Hematopoietic multipotent progenitor cell treated with erythropoietin and hydrocortisone succinate and interleukin-3 and kit ligand, for 6 days (in vitro differentiated cells): ENCODE measurements at places on chromosomes 5 and 9.
A peak's percentile ranks its signal among the peaks of the same experiment; 100 is the strongest.

DNA sequence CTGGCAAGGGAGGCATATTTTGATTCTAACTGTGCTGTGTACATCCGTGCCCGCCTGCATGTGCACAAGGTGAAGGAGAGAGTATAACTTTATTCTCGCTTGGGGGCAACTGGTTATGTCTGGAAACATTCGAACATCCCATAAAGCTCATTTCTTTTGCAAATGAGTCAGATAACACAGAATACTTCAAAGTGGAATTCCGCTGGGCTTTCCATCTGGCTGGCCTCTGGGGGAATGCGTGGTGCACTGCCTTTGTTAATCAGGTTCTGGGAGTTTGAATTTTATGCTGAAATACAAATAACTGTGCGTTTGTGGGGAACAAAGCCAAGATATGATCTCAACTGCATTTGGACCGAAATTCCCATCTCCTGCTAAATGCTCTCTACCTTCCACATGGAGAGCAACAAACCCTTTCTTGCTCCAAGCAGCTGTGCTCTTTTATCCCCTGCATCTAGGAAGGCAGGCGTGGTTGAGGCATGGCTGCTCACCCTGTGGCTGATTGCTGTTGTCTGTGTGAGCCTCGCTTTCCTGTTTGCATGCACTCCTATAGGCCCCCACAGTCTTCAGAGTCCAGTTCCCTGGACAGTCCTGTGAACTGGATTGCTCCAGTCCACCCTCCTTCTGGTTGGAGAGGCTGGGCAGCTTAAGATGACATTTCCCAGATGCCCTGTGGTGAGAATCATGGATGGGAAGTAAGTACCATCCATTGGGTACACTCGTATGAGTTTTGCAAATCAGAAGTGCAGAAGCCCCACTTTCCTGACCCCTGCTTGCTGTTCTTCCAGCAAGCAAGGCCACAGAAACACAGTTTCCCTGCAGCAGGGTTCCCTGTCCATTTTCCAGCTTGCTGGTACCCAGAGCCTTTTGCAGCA is 82.9 kb upstream of the ALDH1B1 start:
- DNase-seq: no peak

GRCh38 chr9:108579757-108580439 is 275.9 kb downstream of the ACTL7B start:
- peak; percentile 17 for DNase-seq

GRCh38 chr5:170745481-170746071 is 37.9 kb upstream of the GABRP start:
- DNase-seq: no peak

- peak; percentile 42 for DNase-seq
Observed at GRCh38 chr9:10005206-10005605, 607.6 kb downstream of the PTPRD start.

DNA sequence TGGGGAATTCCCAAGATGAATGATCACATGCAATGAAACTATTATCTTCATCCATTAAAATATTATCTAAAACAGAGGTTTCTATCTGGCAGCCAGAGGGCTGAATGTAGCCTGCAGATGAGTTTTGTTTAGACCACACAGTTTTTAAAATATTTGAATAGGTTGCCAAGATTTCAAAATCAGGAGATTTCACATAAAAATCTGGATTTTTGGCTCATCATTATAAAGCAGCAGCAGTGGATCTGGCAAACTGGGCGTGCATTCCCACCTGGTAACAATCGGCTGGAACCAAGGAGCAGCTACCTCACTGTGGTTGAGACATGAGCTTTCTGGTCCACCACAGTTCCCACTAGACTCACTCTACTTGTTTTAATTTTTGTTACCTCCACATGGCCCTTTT is 155.1 kb downstream of the BNC2 start:
- DNase-seq: no peak

GRCh38 chr5:10655161-10655971 is 91.5 kb downstream of the ANKRD33B start:
- DNase-seq: no peak

DNA sequence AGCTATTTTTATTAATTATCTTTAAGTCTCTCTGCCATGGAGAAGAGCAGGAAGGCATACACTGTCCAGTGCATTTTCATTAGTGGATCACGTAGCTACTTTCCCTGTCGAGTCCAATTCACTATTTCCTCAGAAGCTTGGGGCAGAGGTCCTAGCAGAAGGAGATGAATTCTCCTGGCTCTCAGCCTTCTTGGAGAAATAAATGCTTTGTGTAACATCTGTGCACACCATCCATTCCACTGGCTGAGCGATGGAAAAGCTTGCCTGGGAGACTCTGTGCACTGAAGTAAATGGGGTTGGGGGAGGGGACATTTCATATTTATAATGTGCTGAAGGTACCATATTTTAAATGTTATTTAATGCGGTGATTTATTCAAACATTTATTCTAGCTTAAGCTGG is 23.4 kb downstream of the PROP1 start:
- DNase-seq: no peak

DNA sequence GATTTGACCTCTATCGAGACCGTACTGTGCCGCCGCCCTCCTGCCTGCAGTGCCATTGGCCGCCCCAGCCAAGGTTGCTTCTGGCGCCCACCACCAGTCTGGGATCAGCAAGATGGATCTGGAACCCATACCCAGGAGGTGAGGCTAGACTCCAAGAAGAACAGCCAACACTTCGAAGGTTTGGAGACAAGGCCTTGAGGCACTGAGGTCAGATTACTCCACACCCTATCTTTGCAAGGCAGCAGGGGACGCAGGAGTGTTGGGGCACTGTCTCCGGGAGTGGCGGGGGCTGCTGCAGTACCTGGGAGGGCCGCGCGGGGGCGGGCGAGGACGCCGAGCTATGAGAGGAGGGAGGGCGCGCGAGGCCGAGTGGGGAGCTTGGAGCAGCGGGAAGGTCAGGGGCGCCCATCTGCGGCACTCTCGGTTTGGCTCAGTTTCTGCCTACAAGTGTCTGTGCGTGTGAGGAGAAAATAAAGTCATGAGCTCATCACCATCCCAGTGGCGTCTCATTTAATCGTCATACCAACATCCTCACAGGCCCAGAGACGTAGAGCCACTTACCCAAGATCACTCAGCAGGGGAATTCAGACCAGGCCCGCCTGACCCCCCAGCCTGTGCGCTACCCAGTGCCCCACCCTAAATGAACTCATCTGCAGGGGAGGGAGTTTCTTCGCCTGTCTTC is 20.5 kb upstream of the PSD2 start:
- DNase-seq: peak; percentile 86

- no peak for DNase-seq
Observed at GRCh38 chr9:108477529-108478006, 378.2 kb downstream of the ACTL7B start.

- DNase-seq: no peak
Observed at GRCh38 chr9:22829236-22829635, 382.6 kb downstream of the DMRTA1 start.

DNA sequence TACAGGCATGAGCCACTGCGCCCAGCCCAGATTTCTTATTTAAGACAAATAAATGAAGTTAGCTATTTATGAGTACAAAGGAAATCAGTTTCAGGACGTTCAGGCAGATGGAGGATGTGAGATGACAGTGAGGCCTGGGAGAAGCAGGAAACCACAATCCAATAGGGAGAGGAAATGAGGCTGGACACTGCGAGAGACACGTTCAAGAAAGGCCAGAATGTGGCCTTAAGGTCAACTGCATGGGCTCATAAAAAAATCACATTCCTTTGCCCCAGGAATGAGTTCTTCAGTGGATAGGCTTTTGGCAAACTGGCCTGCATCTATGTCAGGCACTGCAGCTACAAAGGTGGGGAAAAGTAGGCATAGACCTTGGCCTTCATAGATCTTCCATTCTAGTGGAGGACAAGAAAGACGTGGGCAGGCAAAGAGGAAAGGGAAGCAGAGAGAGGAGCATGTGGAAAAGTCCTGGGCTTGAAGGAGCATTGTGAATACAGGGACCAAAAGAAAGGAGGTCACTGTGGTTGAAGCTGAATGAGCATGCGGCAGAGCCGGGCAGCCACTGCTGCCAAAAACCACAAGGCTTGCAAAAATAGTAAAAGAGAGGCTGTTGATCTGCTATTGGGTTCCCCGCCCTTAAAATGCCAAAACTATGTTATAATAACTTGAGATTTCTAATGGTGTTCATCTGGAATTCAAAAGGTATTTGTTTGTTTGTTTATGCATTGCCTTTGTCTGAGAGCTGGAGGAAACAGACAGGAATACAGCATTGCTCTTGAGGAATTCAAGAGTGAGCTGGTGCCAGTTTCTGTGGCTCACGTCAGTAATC is 133.0 kb downstream of the GNA14 start:
- peak; percentile 16 for DNase-seq

DNA sequence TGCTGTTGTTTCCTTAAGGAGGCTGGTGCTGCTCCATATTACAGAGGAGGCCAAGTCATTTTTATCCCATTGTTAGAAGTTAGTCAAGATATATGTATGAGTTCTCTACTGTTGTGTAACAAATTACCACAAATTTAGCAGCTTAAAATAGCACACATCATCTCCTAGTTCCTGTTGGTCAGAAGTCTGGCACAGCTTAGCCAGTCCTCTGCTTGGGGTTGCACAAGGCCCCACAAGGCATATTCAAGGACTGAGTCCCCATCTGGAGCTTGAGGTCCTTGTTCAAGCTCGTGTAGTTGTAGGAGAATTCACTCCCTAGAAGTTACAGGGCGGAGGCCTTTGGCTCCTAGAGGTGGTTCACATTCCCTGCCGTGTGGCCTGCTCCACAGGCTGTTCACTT is 14.7 kb downstream of the MTAP start:
- DNase-seq: peak; percentile 27

GRCh38 chr9:100662122-100662521 is 84.2 kb downstream of the CAVIN4 start:
- no peak for DNase-seq

- DNase-seq: no peak
Observed at GRCh38 chr5:58116346-58116745, 343.5 kb downstream of the PLK2 start.

DNA sequence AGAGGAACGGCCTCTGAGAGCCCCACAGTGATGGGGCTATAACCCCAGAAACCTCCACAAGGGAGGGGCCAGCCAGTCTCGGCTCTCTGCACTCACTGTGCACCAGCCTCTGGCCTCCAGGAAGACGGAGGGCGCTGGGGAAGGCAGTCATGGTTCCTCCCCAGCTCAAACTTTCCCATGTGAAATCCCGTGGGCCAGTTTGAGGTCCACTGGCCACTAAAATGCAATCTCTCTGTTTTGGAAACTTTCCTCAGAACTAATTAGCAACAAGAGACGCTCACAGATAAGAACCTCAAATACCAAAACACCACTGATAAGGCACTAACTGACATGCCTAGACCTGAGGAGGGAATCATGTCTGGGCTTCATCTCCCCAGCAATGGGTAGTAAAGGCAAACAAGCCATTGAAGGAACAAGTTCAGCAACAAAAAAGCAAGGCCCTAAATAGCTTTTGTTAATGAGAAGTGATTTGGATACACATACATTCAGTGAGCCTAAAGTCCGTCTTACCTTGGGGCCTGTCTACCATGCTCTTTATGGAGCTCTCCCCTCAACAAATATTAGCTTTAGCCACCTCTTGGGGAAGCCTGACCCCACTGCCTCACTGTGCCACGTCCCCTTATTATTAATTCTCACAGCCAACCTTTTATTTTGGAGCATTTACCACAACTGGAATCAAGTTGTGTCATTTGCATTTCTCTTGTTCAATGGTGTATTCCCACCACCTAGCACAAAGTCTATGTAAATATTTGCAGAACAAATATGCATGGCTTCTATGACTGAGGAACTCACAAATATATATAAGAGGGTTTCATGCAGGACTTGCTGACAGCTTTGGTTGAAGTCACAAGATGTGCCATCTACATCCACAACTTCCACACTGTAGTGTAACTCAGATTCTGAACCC is 56.1 kb upstream of the GLRX start:
- DNase-seq: no peak

DNA sequence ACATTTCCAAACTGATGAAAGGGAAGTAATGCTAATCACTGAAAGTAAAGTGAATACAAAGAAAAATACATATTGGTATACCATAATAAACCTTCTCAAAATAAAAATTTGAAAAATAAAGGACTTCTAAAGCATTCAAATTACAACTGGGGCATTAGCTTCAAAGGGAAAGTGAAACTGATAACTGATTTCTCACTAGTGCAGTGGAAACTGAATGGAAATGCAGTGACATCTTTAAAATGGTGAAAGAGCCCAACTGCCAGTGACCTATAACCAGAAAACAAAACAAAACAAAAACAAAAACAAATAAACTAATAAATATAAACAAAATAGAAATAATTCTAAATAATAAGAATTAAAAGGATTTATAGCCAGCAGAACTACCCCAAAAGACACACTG is 297.5 kb upstream of the GRIN3A start:
- no peak for DNase-seq

DNA sequence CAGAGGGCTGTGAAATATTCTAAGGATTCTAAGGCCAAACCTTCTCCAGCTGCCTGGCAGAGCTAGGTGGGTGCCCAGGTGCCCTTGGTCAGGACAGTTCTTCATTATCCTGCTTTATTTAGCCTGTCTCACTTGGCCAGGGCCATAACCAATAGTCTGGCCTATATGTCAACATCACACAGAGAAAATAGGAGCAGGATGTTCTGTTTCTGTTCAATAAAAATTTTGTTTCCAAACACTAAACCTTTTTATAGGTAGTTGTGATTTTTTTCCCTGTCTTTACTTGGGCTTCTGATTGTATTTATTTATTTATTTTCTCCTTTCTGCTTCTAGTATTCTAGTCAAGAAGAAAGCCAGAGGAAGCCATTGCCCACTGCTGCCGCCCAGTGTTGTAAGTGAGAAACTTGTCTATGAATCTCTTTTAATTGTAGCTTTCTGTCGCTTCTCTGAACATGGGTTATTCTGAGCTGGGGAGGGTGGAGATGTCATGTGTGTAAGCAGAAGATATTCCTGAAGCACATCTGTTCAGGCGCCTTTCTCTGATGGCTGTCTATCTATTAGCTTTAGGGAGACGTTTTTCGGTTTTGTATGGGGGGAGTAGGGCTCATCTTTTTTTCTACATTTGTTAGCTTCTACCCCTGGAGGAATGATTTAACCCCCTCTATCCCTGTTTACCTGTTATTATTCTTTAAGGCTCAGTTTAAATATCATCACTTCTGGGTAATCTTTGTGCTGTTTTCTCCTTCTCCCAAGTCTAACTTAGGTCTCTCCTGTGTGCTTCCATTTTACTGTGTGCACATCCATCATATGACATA is 97.1 kb downstream of the UNC13B start:
- peak; percentile 85 for DNase-seq

DNA sequence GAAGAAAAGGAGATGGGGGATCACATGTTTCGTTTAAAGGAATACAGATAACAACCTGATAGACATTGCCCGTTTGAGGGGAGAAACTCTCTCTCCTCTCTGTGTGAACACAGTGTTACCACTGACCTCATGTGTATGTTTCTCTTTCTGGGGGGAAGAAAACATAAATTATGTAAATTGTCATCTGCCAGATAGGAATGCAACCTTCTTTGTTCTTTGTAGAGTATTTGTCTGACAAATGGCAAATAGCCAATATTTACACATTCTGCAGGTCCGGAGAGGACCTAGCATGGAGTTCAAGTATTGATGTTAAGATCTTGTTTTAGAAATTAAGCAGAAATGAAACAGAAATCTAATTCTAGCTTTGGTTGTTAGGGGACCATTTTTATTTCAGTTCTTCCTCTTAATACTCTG is 276.3 kb downstream of the SAXO1 start:
- DNase-seq: no peak

GRCh38 chr5:73523861-73524260 is 25.6 kb downstream of the BTF3 start:
- DNase-seq: no peak
